Activated naive CD8-positive, alpha-beta T cell treated with anti-CD3 and anti-CD28 coated beads, Interleukin-2, amount 10 ng/mL, durations not matched to agents 7 days and 5 days (primary cell): ENCODE measurements at places on chromosomes 5 and 9. TPM values are rescaled to one million over a fixed set of nuclear protein-coding genes. Genes with fewer than 3 reads are reported as not detected.

DNA sequence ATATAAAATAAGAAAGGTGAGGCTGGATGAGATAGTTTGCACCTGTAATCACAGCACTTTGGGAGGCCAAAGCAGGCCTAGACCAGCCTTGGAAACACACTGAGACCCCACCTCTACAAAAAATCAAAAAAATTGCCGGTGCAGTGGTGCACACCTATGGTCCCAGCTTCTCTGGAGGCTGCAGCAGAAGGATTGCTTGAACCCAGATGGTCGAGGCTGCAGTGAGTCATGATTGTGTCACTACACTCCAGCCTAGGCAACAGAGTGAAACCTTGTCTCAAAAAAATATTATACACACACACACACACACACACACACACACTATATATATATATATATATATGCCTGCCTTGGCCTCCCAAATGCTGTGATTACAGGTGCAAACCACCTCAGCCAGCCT, 1.3 kb downstream of the SLC35D2 start:
- DNase-seq = no peak

DNA sequence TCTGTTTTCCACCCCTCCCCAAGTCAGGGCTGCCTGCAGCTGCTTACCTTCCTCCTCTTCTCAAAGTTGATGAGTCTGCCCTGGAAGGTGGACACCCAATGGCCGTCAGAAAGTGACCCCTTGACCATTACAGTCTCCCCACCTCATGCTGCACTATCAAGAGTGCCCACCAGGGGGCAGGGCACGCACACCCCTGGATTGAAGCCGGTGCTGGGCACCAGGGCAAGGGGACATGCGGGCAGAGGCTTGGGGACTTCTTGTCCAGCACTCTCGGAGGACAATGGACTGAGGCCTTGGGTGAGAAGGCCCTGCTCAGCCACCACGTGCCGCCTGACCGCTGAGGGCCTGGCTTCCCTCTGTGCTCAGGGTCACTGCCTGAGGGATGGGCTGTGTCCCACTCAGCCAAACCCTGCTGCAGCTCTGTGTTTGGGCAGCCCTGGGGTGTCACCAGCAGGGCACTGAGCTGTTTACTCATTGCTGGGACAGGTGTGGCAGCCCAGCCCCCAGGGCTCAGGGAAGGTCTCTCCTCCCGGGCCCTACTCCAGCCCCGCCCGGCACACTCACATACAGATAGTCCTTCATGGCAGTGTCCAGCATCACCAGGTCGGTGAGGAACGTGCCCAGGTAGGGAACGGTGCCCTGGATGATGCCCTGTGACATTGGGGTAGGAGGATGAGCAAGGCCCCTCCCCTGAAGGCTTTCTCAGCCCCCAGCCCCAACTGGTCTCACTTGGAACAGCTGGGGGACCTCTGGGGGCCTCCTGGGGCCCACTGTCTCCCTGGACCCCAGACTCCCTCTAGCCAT, 17.7 kb downstream of the RALGDS start:
- DNase-seq = peak; percentile 70

DNA sequence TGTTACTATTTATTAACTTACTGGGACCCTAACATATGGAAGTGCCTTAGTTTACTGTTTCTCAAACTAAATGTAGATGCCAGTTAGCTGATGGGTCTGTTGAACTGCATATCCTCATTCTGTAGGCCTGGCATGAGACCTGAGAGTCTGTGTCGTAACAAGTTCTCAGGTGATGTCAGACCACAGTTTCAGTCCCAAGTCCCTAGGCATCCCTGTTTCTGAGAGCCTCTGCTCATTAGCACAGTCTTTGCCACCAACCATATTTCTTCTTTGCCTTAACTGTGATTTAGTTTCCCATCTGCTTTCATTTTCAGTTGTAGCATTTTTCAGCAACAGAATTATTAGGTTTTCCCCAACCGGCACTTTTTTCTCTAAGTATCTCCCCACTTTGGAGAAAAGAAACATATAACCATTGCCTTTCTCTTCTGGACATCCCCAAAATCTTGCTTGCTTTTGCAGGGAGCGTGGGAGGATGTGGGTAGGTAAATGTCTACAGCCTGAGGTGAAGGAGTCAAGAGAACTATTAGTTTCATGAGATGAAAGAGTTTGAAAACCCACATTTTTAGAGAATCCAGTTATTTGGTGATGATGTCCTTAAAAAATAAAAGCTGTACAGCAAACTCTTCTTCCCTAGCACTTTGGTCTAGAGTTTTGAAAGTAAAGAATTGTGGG, 74.6 kb downstream of the NUDT12 start:
- no peak for DNase-seq

DNA sequence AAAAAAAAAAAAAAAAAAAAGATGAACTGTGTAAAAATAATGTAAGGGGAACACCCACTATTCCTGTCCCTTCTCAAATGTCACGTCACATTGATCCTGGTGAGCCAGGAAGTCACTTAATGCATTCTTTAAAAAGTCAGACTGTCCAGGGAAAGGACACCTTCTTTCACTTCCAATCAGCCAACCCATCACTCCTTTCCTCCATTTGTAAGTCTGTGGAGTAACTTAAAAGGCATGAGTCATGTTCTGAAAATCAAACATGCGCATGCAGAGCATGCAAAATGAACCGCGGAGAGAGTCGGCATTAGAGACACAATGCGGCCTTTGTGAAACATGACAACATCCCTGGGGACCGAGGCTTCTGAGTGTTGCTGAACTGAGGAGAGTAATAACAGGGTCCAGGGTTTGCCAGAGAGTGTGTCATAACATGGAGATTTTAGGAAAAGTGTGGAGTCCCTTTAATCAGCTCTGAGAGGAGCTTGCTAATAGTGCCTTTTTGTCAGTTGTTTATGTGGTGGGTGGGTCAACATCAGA, 77.6 kb upstream of the SEMA6A start:
- no peak for DNase-seq

GRCh38 chr9:106921341-106921899, 58.5 kb downstream of the ZNF462 start:
- DNase-seq = no peak

HTR1A gene
- not detected for total RNA-seq
